Activated CD8-positive, alpha-beta memory T cell treated with anti-CD3 and anti-CD28 coated beads, Interleukin-2, amount 10 ng/mL, durations not matched to agents 7 days and 5 days (primary cell): ENCODE measurements at places on chromosomes 2 and 18. TPM values are rescaled to one million over a fixed set of nuclear protein-coding genes. Genes with fewer than 3 reads are reported as not detected.
A peak's percentile ranks its signal among the peaks of the same experiment; 100 is the strongest.

DNA sequence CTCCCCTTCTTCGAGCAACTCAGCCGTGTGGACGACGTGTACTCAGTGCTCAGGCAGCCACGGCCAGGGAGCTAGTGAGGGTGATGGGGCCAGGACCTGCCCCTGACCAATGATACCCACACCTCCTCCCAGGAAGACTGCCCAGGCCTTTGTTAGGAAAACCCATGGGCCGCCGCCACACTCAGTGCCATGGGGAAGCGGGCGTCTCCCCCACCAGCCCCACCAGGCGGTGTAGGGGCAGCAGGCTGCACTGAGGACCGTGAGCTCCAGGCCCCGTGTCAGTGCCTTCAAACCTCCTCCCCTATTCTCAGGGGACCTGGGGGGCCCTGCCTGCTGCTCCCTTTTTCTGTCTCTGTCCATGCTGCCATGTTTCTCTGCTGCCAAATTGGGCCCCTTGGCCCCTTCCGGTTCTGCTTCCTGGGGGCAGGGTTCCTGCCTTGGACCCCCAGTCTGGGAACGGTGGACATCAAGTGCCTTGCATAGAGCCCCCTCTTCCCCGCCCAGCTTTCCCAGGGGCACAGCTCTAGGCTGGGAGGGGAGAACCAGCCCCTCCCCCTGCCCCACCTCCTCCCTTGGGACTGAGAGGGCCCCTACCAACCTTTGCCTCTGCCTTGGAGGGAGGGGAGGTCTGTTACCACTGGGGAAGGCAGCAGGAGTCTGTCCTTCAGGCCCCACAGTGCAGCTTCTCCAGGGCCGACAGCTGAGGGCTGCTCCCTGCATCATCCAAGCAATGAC, 4.8 kb downstream of the CTDSP1 start:
- H3K36me3 ChIP-seq, result peaks cover 19% of the 10 kb centered on the region
- H3K4me3 ChIP-seq, result no peak overlapping the region
- DNase-seq, result no peak
- peak overlapping the region; percentile 88 for H3K27ac ChIP-seq
- H3K27me3 ChIP-seq, result no peaks in the 10 kb centered on the region

The PTPRM gene
- 3.1 TPM for total RNA-seq

GRCh38 chr2:172869861-172870260, 134.2 kb downstream of the RAPGEF4 start:
- no peak overlapping the region for H3K4me3 ChIP-seq
- peaks cover 9% of the 10 kb centered on the region for H3K27me3 ChIP-seq
- H3K36me3 ChIP-seq, result no peaks in the 10 kb centered on the region
- H3K27ac ChIP-seq, result no peak overlapping the region
- no peaks in the 10 kb centered on the region for H3K4me1 ChIP-seq

The BCL2L11 gene
- 46.8 TPM for total RNA-seq

The ARHGAP28 gene
- total RNA-seq, result not detected
